ENCODE measurements at places on chromosomes 7 and 10.

DNA sequence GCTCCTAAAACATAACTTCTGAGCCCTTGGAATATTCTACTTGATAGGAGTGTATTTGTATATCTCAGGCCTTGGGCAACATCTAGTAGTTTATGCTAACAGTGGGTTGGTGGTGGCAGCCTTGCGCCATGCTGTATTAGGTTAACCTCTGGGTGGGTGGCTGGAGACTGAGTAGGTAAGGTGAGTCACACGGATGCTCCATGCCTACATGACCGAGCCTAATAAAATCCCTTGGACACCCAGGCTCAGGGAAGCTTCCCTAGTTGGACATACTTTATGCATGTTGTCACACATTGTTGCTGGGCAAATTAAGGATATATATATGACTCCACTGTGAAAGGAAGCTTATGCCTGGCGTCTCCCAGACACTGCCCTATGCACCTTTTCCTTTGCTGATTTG, 6.0 kb upstream of the DAGLB start:
- no peak for DNase-seq

GRCh38 chr7:23410446-23411183, 59.7 kb downstream of the IGF2BP3 start:
- DNase-seq: no peak

- DNase-seq: no peak
These were observed 982.8 kb upstream of the SORCS1 start for GRCh38 chr10:108147346-108147745.

- DNase-seq: no peak
These were observed 375 bp upstream of the CHN2 start for GRCh38 chr7:29194206-29194593.

DNA sequence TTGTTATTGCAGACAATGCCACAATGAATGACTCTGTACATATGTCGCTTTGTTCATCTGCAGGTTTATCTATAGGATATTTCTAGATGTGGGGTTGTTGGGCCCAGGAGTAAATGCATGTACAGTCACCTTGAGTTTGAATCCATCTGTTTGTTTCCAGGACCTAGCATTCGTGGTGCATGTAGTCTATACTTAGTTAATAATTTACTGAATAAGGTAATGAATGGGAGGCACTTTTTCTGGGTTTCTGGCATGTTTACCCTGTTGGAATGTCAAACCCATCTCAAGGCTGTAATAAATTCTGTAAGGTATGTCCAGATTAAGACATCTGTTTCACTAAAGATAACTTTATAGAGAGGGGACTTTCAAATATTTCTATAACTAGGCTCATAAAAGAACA, 23.5 kb downstream of the HECTD2 start:
- no peak for DNase-seq

DNA sequence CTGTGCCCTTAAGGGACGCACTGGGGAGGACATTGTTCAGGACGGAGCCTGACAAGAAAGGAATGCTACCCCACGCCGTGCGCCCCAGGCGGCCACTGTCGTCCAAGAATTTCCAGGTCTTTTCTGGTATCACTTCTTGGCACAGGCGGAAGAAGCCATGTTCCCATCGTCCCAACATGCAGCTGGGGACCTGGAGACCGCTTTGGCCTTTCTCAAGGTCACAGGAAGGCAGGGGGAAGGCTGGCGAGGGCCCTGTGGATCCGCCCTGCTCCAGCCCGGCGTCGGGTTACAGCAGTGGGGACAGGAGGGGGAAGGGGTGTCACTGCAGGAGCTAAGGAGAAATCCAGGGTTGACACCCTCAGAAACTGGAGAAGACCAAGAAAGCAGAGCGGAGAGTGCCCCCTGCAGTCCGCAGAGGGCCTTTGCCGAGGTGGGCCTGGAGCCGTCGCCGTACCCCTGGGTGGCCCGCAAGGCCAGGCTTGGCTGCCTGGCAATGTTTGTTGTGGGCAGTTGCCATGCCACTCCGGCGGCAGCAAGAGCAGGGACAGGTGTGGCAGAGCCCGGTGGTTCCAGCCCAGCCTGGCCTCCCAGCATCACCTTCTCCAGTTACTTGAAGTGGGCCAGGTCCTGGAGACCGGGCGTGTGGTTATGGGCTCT, 104.1 kb downstream of the LHPP start:
- no peak for DNase-seq

DNA sequence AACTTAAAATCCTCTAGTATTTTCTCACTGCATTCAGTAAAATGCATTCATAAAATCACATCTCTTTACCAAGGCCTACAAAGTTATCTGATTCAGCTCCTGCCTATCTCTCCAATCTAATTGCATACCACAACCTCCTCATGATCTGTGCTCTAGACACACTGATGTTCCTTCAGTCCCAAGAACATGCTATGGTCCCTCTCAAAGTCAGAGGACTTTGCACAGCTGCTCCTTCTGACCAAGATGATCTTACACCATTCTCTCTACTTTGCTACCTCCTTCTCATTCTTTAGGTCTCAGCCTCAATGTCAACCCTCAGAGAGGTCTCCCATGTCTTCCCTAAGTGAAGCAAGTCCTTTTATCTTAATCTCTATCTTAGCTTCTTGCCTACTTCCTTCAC, 45.5 kb downstream of the CAV1 start:
- no peak for DNase-seq

DNA sequence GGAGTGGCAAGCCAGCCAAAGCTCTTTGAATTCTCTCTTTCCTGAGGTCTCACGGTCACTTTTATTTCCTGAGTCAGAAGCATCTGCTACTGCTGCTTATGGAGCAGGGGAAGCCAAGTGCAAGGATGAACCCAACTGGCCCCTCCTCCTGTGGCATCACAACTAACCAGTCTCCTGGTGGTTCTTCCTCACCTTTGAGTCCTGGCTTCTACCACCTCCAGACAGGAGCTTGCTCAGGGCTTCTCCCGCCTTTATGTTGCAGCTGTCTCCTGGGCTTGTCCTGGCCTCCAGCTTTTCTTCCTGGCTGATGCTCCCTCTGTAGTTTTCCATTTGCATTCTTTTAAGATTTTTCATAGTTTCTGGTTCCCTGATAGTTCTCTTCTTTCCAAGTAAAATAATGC, 349.7 kb upstream of the NRP1 start:
- DNase-seq: no peak

DNA sequence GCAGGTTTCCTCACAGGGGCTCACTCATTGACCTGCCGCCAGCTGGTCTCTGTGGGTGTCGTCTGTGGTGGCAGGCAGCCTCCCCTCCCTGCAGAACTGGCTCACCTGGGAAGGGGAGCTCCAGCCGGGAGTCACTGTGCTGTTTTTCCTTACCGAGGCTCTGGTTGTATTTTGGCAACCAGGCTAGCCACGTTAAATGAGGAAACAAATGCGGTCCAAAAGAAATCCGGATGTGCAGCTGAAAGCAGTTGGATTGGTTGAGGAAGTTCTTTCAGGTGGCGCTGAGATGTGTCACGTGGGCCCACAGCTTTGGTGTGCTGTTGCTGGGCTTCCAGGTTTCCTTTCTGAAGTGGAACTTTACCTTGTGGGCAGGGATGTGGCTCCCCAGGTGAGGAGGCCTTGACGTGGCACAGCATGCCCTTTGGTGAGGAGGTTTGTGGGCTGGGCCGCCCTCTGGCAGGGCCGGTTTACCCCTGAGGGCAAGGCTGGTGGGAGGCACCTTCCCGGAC, 14.2 kb downstream of the MTURN start:
- no peak for DNase-seq

DNA sequence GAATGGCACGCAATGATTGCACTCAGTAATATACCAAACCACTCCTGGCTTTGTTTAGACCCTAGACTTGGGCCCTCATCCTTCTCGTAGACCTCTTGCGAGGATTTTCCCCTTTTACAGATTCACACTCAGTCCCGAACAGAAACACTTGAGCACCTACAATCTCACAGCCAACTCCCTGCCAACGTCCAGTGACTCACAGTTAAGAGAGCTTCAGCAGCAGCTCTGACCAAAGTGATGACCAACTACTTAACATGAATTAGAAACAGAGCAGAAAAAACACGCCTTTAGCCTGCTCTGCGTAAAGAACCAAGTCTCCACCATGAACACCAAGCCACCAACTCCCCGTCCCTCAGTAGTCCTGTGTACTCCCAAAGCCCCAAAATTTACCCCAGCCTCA, 2.2 kb downstream of the DNAJC30 start:
- DNase-seq: no peak

All from cortex of kidney (tissue), 1 donor.